ENCODE measurements at places on chromosomes 3 and 15.

DNA sequence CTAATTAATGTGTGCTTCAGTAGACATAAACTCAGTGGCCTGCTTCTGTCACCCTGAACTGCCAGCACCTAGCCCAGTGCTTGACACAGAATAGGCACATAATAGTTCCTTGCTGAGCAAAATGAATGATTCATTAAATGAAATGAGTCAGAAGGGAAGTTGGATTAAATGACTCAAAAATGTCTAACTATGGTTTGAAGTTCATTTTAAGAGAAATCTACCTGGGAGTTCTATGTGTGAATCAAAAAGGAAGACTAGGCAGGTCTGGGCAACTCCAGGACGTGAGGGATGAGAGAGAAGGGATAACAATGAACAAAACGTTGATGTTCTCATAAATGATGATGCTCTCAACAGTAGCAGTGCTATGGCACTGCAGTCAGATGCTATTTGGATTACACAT lies 175.0 kb downstream of the CFAP20DC start:
- no peak for DNase-seq

DNA sequence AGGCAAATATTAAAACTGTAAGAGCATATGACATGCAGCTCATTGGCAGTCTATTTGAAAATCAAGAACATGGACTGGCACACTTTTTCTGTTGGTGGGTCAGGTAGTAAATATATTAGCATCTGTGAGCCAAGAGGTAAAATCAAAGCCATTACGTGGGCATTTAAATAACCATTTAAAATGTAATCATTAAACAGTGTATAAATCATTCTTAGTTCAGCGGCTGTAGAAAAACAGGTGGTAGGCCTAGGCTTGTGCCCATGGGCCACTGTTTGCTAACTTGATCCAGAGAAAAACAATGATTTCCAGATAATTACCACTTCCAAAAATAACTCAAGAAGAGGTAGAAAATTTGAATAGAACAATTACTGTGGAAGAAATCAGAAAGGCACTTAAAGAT lies 105.1 kb downstream of the CHST2 start:
- no peak for DNase-seq

DNA sequence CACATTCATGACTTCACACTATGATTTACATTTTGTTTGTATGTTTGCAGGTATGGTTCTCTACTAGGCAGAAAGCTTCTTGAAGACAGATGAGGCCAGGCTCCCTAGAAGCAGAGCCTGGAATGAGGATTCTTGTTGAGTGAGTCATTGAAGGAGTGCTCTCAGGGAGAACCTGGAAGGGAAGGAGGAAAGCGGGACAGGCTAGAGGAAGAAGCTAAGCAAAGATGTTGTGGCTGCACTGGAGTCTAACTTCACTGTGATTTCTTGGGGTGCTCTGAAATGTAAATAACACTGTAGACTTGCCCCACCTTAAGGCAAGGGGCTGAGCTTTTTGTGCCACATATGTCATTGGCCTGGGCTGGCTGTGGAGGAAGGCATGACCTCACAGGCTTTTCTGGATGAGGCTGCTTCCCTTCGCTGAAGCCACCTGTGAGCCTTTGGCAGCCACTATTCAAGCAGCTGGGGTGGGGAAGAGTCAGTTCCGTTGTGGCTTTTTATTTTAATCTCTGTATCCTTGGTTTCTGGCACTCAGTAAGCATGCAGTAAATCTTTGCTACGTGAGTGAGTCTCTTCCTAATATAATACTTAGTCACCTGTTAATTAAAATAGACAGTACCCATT lies 307.3 kb downstream of the SV2B start:
- peak; percentile 7 for DNase-seq

DNA sequence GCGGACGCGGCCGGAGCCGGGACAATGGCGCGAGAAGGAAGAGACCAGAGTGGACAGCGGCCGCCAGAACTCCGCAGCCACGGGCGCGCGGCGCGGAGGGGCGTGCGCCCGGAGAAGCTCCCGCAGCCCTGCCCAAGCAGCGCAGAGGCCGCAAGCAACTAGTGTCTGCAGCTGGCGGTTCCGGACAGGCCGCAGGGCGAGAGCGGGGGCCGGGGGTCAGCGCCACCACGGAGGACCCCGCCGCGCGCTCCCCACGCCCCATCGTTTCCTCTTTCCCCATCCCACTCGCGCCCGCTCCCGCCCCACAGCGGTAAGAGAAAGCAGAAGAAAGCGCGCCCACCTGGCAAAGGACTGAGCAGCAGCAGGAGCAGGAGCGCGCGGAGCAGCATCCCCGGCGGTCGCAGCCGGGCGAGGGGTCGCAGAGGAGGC lies 440 bp downstream of the PRTG start:
- no peak for DNase-seq

DNA sequence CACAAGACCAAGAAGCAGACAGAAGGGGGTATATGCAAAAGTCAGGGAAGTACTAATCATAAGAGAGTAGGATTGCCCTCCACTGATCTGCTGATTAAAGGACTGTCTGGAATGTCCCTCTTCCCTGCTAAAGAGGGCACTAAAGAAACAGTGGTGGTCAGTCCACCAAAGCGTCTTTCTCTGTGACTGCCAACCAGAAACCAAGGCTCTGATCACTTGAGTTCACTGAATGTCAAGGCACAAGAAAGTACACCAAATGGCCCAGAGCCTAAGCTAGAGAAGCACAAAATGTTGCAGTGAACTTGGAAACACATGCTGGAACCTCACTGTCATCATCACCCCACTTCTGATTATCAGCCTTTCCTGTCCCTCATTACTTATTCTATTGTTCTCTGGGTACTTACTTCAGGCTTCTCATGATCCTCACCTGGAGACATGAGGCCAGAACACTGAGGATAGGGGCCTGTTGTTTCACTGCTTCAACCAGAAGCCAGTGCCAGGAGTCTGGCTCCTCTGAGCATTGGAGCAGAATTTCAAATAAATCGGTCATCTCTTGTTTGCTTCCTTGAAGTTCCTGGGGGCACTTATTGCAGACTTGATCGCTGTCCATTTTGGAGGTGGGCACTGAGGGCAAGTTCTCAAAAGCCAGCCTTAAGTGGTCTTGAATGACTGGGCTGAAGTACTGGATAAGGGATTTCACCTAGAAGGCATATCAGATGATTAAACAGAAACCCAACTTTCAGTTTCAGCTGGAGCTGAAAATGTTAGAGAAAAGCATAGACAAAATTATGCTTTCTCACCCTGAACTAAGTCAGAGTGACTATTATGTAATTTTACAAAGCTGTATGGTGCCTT lies 58.9 kb downstream of the EIF3J start:
- no peak for DNase-seq

DNA sequence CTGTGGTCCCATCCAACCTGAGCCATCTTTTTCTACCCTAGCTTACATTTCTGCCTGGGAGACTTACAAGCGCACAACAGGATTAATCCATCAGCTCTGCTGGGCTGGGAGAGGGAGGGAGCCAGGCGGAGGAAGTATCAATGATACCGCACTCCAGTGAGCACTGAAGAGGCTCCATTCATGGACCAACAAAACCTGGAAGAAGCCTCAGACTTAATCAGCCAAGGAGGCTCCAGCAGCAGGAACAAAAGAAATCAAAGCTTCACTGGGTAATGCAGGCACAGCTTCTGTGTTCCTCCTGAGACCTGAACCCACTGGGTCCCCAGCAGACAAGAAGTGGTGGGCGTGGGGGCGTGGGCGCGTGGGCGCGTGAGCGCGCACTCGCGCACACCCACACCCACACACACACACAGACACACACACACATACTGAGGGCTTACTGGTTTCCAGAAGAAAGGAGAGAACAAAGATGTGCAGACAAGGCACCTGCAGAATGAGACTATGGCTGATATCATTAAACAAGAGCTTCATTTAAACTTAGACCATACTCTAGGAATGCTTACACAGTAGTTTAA lies 87.0 kb upstream of the BOC start:
- DNase-seq: no peak

GRCh38 chr3:175526609-175527280 lies 667.6 kb downstream of the NAALADL2 start:
- peak; percentile 6 for DNase-seq

DNA sequence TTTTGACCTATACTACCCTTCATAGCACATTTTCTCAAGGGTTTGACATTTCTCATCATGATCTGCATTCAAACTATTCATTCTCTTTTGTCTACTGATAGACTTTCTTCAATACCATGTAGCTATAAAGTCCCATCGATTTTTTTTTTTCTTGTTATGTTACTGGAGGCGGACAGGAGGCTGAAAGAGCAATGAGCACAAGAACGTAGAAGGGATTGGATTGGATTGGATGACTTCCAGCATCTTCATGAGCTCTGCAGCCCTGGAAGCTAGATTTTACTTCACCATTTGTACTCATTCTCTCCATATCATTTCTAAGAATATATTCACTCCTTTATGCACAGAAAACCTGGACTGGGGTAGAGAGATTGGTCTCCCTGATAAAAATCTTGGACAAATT lies 43.2 kb downstream of the DUT start:
- no peak for DNase-seq

GRCh38 chr3:71554649-71555048 lies 28.9 kb downstream of the FOXP1 start:
- DNase-seq: peak; percentile 27

- peak; percentile 22 for DNase-seq
Observed at GRCh38 chr3:137692803-137693431, 71.2 kb upstream of the SOX14 start.

DNA sequence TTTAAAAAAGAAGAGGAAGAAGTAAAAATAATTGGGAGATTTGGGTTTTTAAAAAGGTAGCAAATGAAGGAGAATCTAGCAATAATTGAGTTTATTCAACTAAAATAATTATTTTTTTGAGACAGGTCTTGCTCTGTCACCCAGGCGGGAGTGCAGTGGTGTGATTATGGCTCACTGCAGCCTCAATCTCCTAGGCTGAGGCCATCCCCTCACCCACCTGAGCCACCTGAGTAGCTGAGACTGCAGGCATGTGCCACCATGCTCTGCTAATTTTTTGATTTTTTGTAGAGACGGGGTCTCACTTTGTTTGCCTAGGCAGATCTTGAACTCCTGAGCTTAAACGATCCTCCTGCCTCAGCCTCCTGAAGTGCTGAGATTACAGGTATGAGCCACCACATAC lies 27.7 kb upstream of the ARF4 start:
- DNase-seq: no peak

GRCh38 chr3:123071581-123071980 lies 4.8 kb downstream of the PDIA5 start:
- no peak for DNase-seq
